Activated naive CD4-positive, alpha-beta T cell (primary cell): ENCODE measurements at places on chromosomes 3 and 15.

DNA sequence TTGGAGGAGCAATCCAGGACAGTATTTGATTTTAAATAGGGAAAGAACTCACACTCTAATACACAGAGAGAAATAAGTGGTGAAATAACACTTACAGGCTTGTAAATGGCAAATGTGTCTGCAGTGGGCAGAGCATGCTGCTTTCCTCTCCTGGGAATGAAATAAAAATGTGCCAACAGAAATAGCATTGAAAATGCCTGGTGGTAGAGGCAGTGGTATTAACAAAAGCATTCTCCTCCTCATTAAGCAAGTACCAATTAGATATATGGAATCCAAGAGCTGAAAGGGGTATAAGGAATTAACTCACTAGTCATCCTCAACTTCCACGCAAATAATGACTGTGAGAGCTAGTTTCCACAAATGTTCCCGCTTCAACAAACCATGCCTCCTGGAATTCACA, 364.1 kb upstream of the KCNMB2 start:
- DNase-seq = no peak

- DNase-seq = no peak
Measured at GRCh38 chr3:67077656-67078055, 79.5 kb downstream of the KBTBD8 start.

DNA sequence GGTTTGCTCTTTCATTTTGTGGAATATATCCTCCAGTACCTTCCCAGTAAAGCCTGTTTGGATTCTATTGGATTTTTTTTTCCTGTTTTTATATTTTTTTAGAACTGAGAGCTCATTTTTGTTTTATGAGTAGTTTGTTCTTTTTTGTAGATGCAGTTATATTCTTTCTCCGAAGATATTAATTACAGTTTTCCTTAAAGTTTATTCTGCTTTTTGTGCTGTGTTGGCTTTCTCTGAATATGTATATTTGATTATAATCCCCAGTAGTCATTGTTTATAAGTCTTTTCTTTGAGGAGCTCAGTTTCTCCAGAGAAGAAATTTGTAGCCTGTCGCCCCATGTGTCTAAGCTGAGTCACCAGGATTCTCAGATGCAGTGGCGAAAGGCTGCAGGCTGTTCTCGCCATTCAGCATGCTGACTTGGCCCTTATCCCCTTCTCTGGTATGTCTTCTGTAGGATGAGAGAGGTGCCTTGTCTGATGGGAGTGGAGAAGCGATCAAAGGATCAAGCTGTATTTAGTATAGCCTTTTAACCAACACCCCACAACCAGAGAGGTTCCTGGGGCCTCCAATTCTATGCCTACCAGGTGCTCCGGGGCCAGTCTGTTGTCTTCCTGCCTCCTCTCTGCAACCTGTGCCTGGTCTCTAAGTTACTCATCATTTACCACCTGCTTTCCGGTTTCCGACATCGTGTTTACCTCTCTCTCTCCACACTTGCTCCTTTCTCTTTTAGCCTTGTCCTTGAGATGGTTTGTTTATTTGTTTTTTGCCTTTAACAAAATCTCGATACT, 31.7 kb upstream of the MFSD1 start:
- no peak for DNase-seq

- DNase-seq = no peak
Measured at GRCh38 chr3:81301230-81301629, 460.2 kb downstream of the GBE1 start.

GRCh38 chr3:140530603-140531002, 147.3 kb upstream of the TRIM42 start:
- no peak for DNase-seq
